ENCODE measurements at places on chromosomes 13 and 19.

DNA sequence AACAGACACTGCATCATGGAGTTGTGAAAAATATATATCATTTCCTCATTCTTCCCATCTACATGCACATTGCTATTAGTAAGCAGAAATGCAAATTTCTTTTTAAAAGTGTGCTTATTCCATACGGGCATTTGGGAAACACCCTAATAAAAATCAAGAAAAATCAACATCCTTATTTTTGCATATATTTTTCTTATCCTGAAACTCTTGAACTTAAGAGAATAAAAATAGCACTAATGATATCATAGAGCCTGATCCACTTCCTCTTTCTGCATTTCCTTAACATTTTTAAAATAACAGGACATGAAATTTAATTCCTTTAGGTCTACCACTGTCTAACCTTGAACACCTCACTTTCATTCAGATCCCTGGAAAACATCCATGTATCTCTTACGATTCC, 123.3 kb downstream of the VWA8 start:
- no peak for DNase-seq

GRCh38 chr13:102225892-102226291, 176.0 kb downstream of the FGF14 start:
- no peak for DNase-seq

- no peak for DNase-seq
These were observed 32.7 kb downstream of the VSTM1 start for GRCh38 chr19:54030895-54031586.

DNA sequence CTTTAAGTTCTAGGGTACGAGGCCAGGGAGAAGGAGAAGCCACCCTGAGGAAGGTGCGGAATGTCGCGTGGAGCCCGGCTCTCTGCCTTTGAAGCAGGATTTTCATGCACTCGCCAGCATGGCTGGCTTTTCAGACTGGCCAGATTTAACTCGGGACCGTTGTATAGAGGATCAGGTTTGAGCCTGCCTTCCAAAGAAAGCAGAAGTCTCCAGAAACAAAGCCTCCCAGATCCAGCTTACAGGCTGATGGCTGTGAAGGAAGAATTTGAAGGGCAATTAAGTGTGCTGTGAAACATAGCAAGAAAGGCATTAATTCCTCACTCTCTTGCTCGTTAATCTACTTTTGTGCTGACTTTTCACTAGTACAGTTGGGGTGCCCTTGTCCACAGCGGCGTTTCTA, 140.2 kb downstream of the SOX1 start:
- no peak for DNase-seq

Measured in T-helper 17 cell (primary cell).